ENCODE measurements at places on chromosomes 6 and 20.

GRCh38 chr20:57450419-57450818, 59.2 kb downstream of the RBM38 start:
- DNase-seq, result no peak

DNA sequence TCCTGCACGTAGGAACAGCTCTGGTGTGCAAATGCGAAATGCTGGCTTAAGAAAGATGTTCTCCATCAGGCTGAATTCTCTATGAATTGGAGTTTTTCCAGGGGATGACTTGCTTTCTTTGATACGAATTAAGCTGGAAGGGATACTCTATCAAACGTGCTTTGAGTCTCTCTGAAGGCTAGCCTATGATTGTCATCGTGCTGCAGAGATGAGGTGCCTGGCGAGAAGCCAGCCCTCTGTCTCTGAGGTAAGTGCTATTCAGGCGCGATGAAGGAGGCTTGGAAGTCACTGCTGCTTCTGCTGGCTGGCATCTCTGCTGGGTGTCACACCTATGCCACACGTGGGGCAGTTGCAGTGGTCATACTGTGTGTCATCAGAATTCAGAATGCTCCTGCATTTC, 223.7 kb downstream of the TAF4 start:
- DNase-seq, result no peak

- no peak for DNase-seq
Measured at GRCh38 chr20:3446779-3447178, 24.0 kb upstream of the ATRN start.

DNA sequence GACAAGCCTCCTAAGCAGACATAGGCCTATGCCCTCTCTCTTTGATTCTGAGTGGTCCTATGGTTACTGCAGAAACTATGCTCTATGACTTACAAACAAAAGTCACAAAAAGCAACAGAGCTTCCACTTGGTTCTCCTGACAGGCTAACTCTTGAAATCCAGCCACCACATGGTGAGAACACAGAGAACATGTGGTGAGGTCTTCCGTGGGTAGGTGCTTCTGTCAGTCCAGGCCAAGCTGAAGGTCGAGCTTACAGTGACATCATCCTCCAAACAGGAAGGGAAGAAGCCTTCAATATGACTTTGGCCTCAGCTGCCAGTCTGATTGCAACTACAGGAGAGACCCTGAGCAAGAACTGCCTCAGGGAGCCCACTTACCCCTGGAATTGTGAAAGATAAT, 265.5 kb downstream of the TBX18 start:
- DNase-seq, result no peak

DNA sequence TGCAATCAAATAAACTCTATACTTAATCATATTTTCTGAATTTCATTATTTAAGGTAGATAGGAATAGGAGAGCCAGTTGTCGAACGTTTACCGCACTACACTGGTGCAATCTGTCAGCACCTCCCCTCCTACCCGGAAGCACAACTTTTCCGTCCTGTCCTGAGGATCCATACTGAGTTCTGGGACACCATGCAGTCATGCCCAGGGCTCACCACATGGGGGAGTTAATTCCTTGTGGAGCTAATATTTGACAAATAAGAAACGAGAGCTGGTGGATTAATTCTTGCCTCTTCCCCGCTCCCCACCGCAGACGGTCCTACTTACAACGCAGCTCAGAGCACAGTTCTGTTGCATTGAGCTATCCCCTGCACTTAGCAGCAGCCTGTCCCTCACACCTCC, 107.7 kb upstream of the RALGAPA2 start:
- DNase-seq, result no peak

All from T-helper 9 cell (primary cell).